ENCODE measurements at places on chromosomes 13 and 19.

DNA sequence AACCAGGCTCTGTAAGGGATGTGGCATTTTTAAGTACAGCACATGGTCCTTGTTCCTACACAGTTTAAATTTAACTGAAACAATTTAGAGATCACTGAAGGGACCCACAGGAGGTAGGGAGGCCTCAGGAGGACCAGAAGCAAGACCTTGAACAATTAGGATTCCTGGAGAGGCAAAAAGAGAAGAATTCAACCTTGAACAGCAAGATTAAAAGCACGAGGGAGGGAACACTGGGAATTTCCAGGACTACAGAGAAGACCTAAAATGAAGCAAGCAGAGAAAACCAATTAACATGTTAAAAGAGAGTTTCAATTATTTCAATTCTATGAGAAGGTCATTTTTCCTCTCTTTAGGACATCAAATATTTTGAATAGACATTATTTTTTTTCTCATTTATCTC lies 160.3 kb downstream of the KCTD12 start:
- no peak for DNase-seq

GRCh38 chr13:106499896-106500295 lies 35.6 kb downstream of the EFNB2 start:
- no peak for DNase-seq

- DNase-seq, result no peak
Observed at GRCh38 chr13:106796280-106797047, 228.5 kb upstream of the ARGLU1 start.

- DNase-seq, result no peak
Observed at GRCh38 chr13:22428188-22428828, 752.5 kb upstream of the SGCG start.

DNA sequence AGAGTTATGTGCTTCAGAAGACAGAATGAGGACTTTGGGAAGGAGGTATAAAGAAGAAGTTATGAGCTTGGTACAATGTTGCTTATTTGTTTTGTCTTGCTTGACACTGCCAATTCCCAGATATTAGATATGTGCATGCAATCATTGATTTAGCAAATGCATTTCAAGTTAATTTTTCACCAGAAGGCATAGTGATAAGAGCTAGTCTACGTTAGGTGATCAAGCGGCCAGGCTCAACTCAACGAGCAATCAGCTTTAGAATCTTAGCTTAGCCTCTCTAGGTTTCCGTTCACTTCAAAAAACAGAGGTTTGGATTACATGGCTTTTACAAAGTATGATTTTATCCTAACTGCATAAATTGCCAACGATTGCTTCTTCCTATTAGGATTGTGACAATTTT lies 81.6 kb upstream of the POSTN start:
- DNase-seq, result no peak

DNA sequence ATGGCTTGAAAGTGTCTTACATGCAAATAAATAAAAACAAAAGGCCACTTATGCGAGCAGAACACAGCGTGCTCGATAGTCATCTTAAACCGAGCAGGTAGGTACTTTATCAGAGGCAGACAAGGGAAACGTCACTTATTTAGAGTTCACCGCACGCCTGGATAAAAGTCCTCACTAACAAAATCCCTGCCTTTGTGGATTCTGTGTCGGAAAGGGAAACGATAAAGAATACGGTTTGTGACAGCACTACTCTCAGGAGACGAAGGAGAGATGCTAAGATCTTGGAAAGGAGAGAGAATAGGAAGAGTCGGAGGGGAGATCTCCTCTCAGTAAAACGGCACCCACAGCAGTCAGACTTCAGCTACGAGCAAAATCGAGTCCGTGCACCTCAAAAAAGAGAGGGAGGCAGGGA lies 581 bp downstream of the RCBTB1 start:
- DNase-seq, result no peak

GRCh38 chr13:37065890-37066526 lies 6.5 kb upstream of the SUPT20H start:
- no peak for DNase-seq

GRCh38 chr13:79853251-79853650 lies 372.3 kb downstream of the NDFIP2 start:
- no peak for DNase-seq

GRCh38 chr13:109427148-109427547 lies 359.2 kb downstream of the IRS2 start:
- DNase-seq, result no peak

- DNase-seq, result no peak
Observed at GRCh38 chr19:48501494-48502349, 9.9 kb downstream of the LMTK3 start.

DNA sequence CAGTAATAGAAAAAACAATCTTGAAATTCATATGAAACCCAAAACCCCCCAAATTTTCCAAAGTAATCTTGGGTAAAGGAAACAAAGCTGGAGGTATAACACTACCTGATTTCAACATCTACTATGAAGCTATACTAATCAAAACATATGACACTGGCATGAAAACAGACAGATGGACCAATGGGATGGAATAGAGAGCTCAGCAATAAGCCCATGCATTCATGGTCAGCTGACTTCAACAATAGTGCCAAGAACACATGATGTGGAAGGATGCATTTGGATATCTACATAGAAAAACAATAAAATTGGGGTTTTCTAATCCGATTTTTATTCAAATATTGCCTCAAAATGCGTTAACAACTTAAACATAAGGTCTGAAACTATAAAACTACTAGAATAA lies 32.2 kb upstream of the ZNF766 start:
- DNase-seq, result no peak
